ENCODE measurements at places on chromosomes 4 and X. TPM values are rescaled to one million over a fixed set of nuclear protein-coding genes. Genes with fewer than 3 reads are reported as not detected.

DNA sequence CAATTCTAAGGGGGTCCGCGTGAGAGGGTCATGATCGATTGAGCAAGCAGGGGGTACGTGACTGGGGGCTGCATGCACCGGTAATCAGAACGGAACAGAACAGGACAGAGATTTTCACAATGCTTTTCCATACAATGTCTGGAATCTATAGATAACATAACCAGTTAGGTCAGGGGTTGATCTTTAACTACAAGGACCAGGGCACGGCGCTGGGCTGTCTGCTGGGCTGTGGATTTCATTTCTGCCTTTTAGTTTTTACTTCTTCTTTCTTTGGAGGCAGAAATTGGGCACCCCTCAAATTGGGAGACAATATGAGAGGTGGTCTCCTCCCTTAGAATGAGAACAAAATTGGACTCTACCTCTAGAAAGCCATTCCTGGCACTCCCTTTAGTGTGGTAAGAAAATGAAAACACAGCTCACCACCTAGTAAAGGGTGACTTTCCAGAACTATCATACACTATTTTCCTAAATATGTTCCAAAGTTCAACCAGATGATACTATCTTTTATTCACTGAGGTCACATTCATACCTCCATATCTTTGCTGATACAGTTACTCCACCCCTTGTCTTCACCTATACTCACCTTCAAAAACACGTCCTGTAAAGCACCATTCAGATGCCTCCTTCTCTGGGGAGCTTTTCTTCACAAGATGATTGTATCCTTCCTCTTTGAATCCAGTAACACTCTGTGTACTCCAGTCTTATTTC is 1058.3 kb upstream of the SLIT2 start:
- no peak for DNase-seq

- DNase-seq: peak; percentile 89
Measured at GRCh38 chrX:68997911-68998310, 167.3 kb downstream of the PJA1 start.

GRCh38 chrX:131752493-131753198 is 208.8 kb downstream of the OR13H1 start:
- peak; percentile 97 for DNase-seq

DNA sequence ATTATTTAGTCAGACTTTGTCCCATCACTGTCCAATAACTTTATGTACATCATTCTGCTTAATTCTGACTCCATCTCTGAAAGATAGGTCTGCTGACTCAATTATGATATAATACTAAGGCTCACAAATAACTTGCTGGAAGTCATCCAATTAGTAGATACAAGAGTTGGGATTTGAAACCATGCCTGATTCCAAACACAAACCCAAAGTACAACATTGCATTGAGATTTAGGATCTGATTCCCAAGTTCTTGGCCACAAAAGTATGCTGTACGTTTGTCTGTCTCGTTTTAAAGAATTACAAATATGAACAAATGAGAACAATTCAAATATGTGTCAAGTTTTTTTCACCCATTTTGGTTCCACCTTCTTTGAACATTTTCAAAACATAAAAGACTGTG is 108.8 kb downstream of the AMELX start:
- DNase-seq: peak; percentile 36

DNA sequence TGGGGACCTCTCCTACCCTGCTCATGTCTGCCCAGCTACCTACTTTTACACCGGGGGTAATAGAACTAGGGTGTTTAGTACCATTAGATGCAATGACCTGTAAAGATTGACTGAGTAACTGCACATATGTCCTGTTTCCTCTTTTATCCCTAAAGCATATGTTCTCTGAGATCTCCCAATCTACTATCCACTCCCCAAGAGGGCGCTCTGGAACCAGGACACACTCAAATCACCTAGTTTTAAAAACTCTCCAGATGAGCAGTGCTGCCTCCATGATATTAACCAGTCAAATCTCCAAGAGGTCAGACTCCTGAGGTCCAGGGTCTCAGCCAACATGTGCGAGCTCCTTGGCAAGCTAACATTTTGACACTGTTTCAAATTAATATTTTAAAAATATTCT is 87.0 kb upstream of the TSPAN5 start:
- no peak for DNase-seq

GRCh38 chr4:84583876-84584380 is 1.0 kb downstream of the CDS1 start:
- peak; percentile 8 for DNase-seq

DNA sequence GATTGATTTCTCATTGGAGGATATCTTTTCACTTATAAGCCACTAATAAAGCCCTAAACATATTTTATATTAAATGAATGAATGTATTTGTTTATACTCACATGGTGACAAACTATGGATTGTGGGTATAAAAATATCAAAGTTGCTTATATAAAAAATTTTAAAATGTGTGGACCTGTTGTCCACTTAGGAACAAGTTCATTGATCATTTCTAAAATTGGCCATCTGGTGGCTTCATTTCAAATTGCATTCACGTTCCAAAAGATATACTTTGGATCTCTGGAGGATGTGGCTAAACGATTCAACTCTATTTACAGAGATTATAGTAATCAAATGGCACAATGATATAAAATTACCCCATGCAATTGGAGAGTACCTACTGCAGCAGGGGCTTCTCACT is 32.5 kb downstream of the FSTL5 start:
- DNase-seq: no peak

- DNase-seq: peak; percentile 100
Measured at GRCh38 chrX:49190821-49191573, 4.8 kb upstream of the PRICKLE3 start.

- DNase-seq: peak; percentile 80
Measured at GRCh38 chr4:145679520-145679919, 426 bp upstream of the C4orf51 start.

DNA sequence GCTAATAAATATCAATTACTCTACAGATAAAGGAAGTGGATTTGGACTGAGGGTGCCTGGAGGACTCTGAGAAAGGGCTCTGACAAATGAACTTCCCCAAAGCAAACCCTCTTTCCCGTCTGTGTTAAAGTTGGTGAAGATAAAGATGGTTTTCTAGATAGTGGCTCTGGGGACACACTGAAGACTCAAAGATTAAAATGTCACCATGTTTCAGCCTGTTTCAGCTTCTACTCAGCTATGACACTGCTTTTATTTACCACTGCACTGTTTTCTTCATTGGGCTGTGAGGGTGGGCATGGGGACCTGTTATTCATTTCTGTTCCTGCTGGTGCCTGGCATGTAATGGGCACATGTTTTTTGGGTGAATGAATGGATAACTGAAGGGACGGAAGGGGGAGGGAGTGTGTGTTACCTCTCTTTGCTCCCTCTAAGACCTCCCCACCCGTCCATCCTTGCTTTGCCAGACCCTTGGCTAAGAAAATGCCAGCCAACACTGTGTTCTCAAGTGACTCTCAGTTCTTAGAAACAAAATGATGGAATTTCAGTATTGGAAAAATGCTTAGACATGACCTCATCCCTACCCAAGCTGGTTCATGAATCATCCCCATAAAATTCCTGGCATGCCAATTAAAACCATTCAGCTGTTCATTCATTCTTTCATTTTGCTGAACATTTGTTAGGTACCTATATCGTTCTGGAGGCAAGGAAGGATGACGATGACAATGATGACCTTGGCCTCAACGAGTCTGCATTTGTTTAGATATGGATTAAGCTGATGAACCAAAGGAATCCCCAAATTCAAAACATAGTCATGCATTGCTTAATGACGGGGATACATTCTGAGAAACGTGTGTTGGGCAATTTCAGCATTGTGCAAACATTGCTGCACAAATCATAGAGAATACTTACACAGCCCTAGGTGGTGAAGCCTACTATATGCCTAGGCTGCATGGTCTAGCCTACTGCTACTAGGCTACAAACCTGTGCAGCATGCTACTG is 13.4 kb upstream of the STK32B start:
- DNase-seq: peak; percentile 78

- DNase-seq: no peak
Measured at GRCh38 chr4:60506061-60506460, 694.1 kb upstream of the ADGRL3 start.

GRCh38 chr4:155675709-155676429 is 9.2 kb downstream of the GUCY1A1 start:
- peak; percentile 51 for DNase-seq

DNA sequence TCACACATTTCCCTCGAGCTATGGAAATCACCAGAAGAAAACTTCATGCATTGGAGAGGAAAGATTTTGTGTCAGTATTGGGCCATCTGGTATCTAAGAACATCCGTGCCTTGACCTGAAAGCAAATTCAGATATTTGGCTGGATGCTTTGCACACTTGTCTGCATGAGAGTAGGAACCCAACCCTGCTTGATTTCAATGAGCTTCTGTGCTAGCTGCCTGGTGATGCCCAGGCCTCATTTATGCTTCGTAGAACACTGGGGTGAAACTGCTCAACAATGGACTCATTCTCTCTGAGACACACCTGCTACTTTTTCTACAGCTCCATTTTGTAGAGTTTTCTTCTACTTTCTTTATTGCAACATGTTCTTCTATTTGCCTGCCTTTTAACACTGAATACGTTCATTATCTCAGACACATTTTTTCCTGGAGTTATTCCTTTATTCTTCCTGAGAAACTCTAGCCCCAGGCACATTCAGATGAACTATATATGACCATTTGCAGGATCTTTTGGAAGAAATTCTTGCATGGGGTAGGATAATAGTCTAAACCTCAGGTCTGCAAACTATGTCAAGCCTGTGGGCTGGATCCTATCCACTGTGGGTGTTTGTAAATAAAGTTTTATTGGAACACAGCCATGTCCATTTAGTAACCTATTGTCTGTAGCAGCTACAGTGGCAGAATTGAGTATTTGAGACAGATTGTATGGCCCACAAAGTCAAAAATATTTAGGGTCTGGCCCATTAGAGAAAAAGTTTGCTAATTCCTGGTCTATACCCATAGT is 83.8 kb upstream of the CLCN4 start:
- DNase-seq: no peak

GRCh38 chr4:4394644-4395043 is 7.7 kb downstream of the NSG1 start:
- DNase-seq: no peak

DNA sequence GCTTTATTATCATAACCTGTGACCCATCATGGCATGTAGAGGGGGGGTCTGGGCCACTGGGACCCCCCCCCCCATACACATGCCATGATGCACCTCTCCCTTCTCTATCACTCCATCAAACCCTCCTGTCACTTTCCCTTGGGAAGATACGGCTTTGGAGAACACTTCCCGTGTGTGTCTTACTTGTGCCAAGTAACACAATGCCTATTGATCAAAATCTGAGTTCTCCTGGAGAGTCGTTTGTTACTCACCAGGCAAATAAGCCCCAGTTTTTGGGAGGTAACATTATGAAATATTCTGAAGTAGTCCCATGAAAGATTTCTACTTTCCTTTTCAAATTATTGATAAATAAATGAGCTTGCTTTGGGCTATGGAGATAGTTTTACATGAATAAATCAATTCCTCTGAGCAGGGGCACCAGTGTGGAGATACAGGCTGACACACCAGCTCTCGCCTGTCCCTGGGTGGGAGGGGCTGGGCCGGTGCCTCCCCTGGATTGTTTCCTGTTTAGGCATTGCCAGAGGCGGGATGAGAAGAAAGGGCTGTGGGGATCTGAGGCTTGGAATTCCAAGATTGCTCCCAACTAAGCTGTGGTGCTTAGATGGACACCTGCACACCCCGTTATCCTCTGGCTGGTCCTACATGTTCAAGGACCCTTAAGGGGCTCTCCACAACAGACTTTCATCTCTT is 63.2 kb upstream of the WWC2 start:
- no peak for DNase-seq

GRCh38 chr4:99614491-99614890 is 39.9 kb downstream of the MTTP start:
- DNase-seq: no peak

GRCh38 chr4:108972613-108973283 is 209.9 kb upstream of the ETNPPL start:
- peak; percentile 30 for DNase-seq

GRCh38 chrX:140866446-140866845 is 135.9 kb upstream of the SPANXB1 start:
- no peak for DNase-seq

GRCh38 chrX:38618180-38618579 is 56.8 kb downstream of the TSPAN7 start:
- DNase-seq: peak; percentile 17

- no peak for DNase-seq
Measured at GRCh38 chr4:39541987-39542610, 14.9 kb upstream of the UGDH start.

- DNase-seq: no peak
Measured at GRCh38 chr4:84028340-84028739, 470.8 kb downstream of the NKX6-1 start.

DNA sequence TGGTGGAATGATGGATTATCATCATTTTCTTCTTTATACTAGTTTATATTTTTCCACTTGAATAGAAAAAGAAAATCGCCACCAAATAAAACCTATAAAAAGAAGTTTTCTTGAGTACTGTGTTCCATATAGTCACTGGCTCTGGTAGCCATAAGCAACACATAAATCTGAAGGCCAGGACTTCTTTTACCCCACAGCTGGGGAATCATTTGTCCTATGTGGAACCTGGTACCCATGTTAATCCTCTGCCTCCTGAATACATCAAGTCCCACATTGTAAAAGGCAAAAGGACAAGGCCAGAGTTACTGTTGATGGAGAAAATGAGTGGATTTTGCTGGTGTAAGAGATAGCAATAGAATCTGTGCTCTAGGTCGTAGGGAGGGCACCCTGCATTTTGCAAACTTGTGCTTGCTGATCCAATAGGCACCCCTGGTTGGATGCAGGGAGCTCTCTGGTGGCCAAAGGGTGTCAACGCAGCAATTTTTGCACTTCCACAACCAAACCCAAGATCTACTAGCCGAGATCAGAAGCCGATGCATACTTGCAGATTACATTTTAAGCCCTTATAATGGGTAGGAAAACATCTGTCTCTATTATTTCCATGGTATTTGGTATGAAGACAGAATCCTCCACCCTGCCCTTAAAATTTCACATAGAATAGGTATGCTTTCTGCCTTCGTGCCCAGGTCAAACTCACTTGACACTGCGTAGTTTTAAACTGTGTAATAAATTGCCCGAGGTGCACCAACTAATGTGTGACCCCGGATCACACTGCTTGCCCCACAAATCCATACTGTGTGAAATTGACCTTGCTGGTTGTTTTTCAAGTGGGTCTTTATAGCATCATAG is 146.2 kb upstream of the SCML1 start:
- peak; percentile 79 for DNase-seq

GRCh38 chr4:67727124-67727850 is 26.3 kb upstream of the UBA6 start:
- DNase-seq: peak; percentile 13

DNA sequence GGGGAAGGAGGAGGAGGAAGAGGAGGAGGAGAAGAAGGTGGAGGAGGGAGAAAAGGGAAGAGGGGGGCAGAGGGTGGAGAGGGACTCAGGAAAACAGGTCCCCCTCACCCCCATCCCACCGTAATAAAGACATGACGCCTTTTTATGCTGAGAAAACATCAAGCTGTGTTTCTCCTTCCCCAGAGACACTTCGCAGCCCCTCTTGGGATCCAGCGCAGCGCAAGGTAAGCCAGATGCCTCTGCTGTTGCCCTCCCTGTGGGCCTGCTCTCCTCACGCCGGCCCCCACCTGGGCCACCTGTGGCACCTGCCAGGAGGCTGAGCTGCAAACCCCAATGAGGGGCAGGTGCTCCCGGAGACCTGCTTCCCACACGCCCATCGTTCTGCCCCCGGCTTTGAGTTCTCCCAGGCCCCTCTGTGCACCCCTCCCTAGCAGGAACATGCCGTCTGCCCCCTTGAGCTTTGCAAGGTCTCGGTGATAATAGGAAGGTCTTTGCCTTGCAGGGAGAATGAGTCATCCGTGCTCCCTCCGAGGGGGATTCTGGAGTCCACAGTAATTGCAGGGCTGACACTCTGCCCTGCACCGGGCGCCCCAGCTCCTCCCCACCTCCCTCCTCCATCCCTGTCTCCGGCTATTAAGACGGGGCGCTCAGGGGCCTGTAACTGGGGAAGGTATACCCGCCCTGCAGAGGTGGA is 45.3 kb upstream of the SHOX start:
- DNase-seq: no peak

The ANXA10 gene
- polyA plus RNA-seq: not detected

The RHOXF2B gene
- not detected for polyA plus RNA-seq
